ENCODE measurements at places on chromosomes 3 and 15.

- no peaks in the 10 kb centered on the region for H3K27me3 ChIP-seq
- no peak overlapping the region for H3K27ac ChIP-seq
- no peaks in the 10 kb centered on the region for H3K36me3 ChIP-seq
- H3K4me3 ChIP-seq = no peak overlapping the region
Observed at GRCh38 chr3:108475220-108475782, 35.1 kb downstream of the MYH15 start.

DNA sequence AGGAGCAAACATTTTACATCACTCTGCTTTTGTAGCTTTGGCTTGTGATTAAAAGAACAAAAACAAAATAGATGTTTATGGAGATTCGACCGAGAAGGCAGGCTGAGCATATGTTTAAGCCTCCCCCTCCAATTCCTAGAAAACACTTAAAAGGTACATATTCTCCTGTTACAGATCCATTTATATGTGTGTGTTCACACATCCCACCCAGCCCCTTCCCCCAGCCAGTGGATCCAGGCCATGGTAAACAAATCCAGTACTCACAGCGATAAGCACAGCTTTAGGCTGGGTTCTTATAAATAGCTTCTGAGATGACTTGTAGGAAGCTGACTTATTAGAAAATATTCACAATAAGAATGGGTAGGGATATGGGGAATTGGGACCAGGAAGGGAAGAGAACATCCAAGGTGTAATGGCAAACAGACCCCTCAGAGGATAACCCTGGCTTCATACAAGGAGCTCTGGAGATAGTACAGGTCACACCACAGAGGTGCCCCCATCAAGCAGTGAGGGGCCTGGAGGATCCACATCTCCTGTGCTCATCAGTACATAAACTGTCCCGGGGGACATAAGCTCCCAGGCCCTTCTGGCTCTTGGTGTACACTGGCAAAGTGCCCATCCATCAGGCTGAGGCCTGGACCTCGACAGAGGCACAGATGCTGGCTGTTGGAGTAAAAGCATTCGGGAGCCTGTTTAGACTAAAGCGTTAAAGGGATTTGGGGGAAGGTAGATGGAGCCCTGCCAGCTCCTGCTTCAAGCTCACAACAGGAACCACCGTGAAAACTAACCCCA, 70.0 kb upstream of the UBE2E1 start:
- no peak for DNase-seq
- no peaks in the 10 kb centered on the region for H3K27me3 ChIP-seq
- H3K4me3 ChIP-seq = no peak overlapping the region
- no peaks in the 10 kb centered on the region for H3K36me3 ChIP-seq

DNA sequence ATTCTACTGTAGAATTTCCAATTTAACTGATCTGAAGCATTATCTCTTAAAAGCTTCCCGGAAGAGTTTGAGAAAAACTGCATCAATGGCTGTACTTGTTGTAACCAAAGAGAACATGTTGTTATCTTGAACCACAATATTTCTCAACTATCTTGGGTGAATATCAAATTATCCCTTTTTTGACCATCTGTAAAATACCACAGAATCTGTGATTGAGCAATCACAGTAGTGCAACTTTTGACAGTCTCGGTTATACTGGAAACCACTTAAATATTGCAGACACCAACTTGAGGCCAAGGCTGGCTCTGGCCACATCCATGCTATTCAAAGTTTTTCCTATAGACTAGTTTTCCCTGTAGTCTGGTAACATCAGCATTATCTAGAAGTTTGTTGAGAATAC, 842.8 kb upstream of the EPHA6 start:
- H3K27me3 ChIP-seq = no peaks in the 10 kb centered on the region
- H3K4me1 ChIP-seq = no peaks in the 10 kb centered on the region
- no peak overlapping the region for H3K4me3 ChIP-seq
- DNase-seq = no peak
- H3K27ac ChIP-seq = no peak overlapping the region
- no peaks in the 10 kb centered on the region for H3K36me3 ChIP-seq

DNA sequence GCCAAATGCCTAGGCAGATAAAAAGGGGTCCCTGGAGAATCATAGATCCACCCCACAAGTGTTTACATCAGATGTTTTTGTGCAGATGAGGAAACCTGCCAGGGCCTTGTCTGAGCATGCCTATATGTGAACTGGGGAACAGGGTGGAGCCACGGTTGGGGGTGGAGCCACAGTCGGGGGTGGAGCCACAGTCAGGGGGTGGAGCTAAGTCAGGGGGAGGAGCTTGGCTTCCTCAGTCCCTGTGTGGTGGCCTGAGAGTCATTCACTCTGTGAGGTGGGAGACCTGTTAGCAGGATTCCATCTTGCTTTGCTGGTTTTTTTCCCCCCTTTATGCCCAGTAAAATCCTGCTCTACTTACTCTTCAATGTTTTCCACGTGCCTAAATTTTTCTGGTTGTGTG, 57.8 kb upstream of the TGFBR2 start:
- no peaks in the 10 kb centered on the region for H3K36me3 ChIP-seq
- no peak for DNase-seq
- H3K4me3 ChIP-seq = no peak overlapping the region
- no peaks in the 10 kb centered on the region for H3K4me1 ChIP-seq
- no peaks in the 10 kb centered on the region for H3K27me3 ChIP-seq
- H3K27ac ChIP-seq = no peak overlapping the region

- no peak overlapping the region for H3K27ac ChIP-seq
- H3K27me3 ChIP-seq = no peaks in the 10 kb centered on the region
- peaks cover 5% of the 10 kb centered on the region for H3K4me1 ChIP-seq
- peaks cover 40% of the 10 kb centered on the region for H3K36me3 ChIP-seq
- H3K4me3 ChIP-seq = no peak overlapping the region
Observed at GRCh38 chr3:157142315-157142714, 17.6 kb downstream of the CCNL1 start.
